Stimulated activated CD4-positive, alpha-beta T cell treated with anti-CD3 and anti-CD28 coated beads, Interleukin-15, amount 100 ng/mL, for 1 hour (primary cell): ENCODE measurements at places on chromosomes 7 and 10.

DNA sequence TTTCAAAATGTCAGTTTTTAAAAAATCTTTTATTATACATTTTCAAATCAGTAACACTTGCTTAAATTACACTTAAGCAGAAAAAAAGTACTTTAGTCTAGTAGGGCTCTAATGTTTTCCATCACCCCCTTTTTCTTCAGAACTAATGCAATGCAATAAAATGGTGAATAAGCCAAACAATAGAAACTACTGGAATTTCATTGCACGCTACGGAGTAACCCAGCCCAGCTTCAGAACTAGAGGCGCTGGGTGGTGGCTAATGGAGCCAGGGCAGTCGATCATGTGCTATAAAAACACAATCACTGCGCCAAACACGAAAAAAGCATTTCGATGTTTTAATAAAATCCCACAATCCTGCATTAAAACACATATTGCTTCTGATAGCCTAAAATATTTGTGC is 59.9 kb upstream of the ODAD2 start:
- no peak for DNase-seq

GRCh38 chr10:13743101-13743693 is 156.4 kb downstream of the PRPF18 start:
- no peak for DNase-seq

DNA sequence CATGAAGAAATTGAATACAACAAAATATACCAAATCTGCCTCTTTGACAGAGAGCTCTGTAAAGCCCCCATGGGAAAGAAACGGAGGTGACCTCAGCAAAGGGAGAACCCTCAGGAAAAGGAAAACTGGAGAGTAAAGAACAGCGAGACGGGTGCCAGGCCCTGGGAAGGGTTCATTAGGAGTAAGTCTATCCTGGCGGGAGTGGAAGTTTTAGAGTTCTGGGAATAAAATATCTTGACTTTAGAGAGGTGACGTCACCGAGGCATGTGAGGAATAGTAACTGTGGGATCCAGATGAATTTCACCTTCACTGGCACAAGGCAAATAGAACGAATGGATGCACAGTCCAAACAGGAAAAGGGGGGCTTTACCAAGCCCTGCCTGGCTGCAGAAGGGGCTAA is 362.8 kb upstream of the IGFBP3 start:
- DNase-seq, result no peak

- no peak for DNase-seq
These were observed 8.5 kb upstream of the METTL27 start for GRCh38 chr7:73850781-73851207.

DNA sequence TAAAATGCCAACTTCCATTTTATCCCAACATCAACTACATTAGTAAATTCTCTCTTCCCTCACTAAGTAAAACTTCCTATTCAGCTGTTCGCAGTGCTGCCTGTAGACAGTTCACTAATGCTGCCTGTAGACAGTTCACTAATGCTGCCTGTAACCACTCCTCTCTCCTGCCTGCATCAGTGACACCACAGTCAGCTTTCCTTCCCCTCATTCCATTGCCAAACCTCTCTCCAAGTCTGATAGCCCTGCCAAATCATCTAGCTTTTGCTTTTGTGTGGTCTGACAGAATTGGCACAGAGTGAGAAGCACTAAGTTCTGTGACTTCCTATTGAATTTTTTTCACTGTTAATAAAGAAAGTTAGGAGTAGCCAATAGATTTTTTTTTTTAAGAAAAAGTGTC is 43.0 kb upstream of the MACC1 start:
- no peak for DNase-seq

DNA sequence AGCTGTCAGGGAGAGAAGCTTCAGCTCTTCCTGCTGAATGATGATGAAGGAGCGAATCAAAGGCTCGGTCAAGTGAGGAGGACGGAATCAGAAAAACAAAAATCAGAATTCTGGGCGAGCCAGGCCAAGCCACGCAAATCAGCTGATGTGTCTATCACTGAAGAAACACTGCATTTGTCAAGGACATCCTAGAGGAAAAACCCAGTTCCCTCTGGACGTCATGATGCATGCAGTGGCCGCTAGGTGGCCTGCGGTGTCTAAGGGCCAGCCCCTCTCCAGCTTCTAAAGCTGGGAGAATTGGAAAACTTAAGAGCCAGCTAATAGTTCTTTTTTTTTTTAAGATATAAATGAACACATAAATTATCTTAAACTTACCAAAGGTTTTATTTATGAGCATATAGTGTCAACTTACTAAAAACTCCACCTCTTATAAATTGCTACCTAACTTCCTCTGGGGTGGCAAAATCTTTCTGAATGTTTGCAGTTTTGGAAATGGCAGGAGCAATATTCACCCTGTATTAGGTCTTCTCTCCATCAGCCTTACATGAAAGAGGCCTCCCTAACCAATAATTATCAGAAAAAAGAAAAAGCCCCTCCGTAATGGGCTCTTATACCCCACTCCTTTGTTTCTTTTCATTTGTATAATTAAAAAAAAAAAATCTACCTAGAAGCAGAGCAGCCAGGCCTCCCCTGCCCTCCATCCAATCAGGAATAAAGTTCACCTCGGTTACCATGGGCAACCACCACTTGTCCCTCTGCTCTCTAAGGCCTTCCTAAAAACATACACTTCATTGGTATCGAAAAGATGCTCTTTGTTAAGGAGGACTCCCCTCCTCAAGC is 186.8 kb downstream of the USP6NL start:
- DNase-seq, result no peak

- DNase-seq, result no peak
These were observed 77.9 kb downstream of the THSD7A start for GRCh38 chr7:11754123-11754522.

DNA sequence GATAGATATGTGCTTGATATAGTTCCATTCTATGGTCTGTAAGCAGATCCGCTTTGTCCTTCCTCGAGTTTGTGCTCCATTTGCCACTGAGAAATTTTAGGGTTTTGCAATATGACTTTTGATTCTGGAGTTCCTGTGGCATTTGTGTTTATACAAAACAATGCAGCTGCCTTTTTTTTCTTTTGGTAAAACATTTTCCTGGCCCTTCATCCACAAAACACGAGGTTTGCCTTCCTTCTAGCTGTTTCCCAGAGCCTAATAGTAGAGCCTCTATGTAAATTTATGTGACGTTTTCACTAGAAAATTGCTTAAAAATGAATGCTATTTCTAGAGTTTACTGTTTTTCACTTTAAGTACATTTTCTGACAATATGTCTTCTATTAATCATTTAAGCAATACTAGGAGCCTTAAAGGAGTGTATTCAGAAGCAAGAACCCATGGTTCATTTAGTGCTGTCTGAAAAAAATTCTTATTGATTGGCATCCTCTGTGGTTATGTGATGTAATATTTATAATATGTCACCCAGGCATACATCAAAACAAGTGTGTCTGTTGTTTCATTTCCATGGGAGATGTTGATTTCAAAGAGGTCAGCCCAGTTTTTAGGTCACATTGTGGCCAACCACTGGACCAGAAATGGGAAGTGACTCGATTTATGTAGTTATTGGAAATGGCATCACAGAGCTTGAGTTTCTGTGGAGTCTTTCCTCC is 618.3 kb downstream of the LRMDA start:
- DNase-seq, result no peak

- DNase-seq, result no peak
These were observed 106.7 kb upstream of the MBL2 start for GRCh38 chr10:52879091-52879807.

DNA sequence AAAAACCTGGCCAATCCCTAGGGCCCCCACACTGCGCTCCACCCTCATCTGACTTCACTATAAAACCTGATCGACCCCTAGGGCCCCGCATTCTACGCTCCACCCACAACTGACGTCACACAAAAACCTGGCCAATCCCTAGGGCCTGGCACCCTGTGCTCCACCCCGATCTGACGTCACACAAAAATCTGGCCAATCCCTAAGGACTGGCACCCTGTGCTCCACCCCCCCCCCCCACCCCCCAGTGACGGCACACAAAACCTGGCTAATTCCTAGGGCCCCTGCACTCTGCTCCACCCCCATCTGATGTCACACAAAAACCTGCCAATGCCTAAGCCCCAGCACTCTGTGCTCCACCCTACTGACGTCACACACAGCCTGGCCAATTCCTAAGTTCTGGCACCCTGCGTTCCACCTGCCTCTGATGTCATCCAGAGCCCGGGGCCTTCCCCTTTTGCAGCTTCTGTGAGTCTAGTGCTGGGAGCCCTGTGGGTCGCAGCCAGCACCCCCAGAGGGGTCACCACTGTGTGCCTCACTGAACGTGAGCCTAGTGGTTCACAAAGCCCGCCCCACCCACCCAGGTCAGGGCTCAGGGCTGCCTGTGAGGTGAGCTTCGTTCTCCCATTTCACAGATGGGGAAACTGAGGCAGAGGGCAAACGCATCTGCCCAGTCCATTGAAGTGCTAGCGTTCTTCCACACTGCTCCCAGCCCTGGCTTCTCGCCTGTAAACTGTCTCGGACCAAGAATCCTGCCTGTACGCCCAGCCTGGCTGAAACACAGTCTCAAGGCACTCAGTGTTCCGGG is 40.6 kb downstream of the MICALL2 start:
- no peak for DNase-seq

DNA sequence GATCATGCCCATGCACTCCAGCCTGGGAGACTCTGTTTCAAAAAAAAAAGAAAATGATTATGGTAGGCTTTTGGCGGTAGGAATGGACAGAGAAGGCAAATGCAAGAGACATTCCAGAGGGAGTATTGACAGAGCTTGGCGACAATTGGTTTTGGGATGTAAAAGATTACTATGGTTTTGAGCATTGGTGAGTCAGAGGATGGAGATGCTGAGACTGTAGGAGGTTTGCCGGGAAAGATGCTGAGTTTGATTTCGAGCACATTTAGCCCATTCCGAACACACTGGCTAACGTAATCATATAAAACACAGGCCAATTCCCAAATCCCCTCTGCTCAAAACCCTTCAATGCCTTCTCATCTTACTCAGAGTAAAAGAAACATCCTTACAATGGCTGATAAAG is 161.6 kb upstream of the MKLN1 start:
- DNase-seq, result no peak

- no peak for DNase-seq
These were observed 27.9 kb upstream of the AOAH start for GRCh38 chr7:36752026-36752711.

DNA sequence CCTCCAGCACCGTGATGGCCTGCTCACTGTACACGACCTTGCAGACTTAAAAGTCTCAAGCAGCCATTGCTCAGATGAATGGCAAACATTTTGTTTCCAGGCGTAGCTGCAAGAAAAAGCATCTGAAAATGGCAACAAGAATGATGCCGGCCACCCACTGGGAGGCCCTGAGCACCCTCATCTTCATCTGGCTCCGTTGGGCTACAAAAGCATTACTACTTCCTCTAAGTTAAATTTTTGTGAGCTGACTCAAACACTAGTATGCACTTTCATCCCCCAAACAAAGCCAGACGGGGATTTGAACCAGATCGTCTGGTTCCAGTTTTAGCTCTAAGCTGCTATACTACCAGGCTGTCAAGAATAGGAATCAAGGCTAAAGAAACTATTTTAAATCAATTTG is 116.6 kb upstream of the CDK1 start:
- no peak for DNase-seq

DNA sequence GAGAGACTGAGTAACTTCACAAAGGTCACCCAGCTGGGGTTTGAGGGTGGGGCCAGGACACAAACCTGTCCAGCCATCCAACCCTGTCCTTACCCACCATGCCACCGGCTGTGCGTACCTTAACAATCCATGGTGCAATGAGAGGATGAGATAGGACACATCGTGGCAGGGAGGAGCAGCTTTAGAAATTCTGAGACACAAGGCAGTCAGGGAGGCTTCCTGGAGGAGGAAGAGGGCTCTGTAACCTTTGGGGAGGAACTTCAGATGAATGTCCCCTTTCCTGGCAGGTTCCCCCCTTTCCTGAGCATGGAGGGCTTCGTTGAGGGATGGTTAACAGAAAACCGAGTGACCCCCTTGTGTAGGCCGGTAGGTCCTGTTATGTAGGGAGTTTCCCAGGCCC is 35.6 kb upstream of the SLC29A3 start:
- no peak for DNase-seq

- no peak for DNase-seq
These were observed 73.1 kb downstream of the CLIP2 start for GRCh38 chr7:74362266-74362665.

GRCh38 chr7:137976232-137976631 is 25.7 kb downstream of the CREB3L2 start:
- DNase-seq, result no peak

GRCh38 chr10:91571671-91572070 is 61.2 kb downstream of the PPP1R3C start:
- no peak for DNase-seq

- no peak for DNase-seq
These were observed 171.7 kb upstream of the FRMD4A start for GRCh38 chr10:14502431-14502830.

DNA sequence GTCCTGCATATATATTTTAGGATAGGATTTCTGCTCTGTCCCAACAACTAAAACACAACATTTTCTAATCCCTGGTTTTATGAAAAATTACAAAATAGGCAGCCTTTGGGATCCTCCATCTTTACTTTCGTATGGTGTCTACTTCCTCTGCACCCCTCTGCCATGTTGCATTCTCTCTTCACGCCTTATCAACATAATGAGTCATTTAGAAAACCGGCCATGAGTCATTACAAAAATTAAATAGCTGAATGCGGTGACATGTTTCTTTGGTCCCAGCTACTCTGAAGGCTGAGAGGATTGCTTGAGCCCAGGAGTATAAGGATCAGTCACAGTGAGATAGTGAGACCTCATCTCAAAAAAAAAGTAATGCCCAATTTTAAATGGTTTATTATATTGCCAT is 148.1 kb upstream of the CELF2 start:
- DNase-seq, result no peak

GRCh38 chr7:52473756-52474155 is 561.7 kb upstream of the POM121L12 start:
- DNase-seq, result no peak

- DNase-seq, result no peak
These were observed 101.9 kb upstream of the HGF start for GRCh38 chr7:81871606-81872265.

DNA sequence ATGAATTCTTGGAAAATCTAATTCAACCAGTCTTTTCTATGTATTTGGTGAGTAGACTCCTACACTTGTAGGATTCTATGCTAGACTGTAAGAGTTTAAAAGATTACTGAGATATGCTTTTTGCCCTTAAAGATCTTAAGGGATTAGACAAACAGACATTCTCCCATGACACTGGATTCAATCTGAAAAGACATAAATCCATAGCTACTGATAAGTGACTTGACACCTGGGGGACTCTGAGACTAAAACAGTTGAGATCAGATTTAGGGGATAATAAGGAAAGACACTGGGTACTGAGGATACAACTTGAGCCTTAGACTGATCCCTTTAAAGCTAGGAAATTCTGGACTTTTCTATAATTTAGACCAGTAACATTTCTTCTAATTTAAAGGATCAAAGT is 1233.4 kb downstream of the XPNPEP1 start:
- no peak for DNase-seq

GRCh38 chr10:24622781-24623301 is 100.8 kb downstream of the ARHGAP21 start:
- no peak for DNase-seq

GRCh38 chr7:50335795-50336754 is 31.6 kb downstream of the IKZF1 start:
- DNase-seq, result peak; percentile 78
